ENCODE measurements at places on chromosomes 6 and 20. TPM values are rescaled to one million over a fixed set of nuclear protein-coding genes. Genes with fewer than 3 reads are reported as not detected.

The SCUBE3 gene
- total RNA-seq = 0.24 TPM

GRCh38 chr6:163775313-163775712 is 360.8 kb downstream of the QKI start:
- DNase-seq = no peak

The PNLDC1 gene
- not detected for total RNA-seq

- no peak for DNase-seq
Observed at GRCh38 chr6:89494131-89494793, 61.3 kb downstream of the ANKRD6 start.

GRCh38 chr20:35592339-35592974 is 23.2 kb upstream of the SPAG4 start:
- DNase-seq = no peak

DNA sequence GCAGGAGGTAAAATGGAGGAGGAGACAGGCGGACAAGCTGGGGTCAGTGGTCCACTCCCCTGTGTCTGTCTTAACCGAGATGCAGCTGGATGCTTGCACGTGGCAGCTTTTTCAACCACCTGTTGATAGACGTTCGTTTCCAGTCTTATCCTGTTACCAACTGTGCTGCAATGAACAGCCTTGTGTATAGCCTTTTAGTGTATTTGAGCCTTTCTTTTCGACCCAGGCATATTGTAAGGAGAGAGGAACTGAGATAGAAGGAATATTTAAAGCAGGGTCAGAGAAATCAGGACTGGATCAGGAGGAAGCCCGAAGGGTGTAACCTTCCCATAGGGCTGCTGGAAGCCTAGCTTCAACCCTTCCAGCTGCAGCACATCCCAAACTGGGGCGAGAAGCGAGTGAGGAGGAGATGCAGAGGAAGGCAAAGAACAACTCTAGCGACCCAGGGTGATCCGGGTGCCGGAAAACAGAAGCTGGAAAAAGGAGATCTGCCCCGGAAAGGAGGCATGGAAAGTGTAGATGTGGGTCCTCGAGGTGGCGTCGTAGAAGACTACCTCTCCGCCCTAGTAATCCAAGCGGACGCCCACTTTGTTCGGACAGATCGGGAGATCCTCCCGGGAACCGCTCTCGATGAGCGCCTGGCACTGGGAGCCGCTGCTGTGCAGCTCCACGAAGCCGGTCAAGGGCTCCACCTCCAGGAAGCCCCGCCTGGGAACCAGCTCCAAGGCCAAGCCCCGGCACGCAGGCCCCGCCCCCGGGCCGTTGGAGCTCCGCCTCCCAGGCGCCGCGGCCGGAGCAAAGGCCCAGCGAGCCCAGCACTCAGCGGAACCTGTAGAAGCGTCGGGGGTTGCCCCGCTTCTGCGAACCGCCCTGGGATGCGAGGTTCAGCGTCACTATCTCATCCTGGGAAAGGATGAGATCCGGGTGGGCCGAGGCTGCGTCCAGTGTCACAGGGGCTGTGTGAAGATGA is 11.2 kb downstream of the TRIM31 start:
- peak; percentile 67 for DNase-seq

GRCh38 chr6:139112561-139112960 is 22.3 kb upstream of the HECA start:
- DNase-seq = no peak

DNA sequence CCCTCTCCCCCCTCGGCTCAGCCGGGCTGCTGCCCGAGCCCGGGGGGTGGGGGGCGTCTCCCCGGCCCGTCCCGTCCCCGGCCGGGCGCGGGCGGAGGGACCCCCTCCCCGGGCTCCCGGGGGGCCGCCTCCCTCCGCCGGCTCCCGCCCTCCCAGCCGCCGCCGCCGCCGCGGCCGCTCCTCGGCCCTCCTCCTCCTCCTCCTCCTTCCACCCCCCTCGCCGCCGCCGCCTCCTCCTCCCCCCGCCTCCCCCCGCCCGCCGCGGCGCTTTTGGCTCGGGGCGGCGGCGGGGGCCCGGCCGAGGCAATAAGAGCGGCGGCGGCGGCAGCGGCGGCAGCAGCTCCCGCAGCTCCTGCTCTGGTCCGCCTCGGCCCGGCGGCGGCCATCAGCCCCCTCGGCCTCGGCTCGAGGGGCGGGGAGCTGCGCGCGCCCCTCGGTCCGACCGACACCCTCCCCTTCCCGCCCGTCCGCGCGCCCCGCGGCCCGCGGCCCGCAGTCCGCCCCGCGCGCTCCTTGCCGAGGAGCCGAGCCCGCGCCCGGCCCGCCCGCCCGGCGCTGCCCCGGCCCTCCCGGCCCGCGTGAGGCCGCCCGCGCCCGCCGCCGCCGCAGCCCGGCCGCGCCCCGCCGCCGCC is 38.7 kb downstream of the GNAS start:
- DNase-seq = peak; percentile 77

The SALL4 gene
- 55.8 TPM for total RNA-seq

- DNase-seq = no peak
Observed at GRCh38 chr6:92538926-92539325, 880.4 kb downstream of the EPHA7 start.

The BEND3 gene
- total RNA-seq = 6.9 TPM

GRCh38 chr6:49549691-49550491 is 577 bp upstream of the C6orf141 start:
- DNase-seq = no peak

The KCNG1 gene
- total RNA-seq = 0.85 TPM

The PRPH2 gene
- total RNA-seq = not detected

DNA sequence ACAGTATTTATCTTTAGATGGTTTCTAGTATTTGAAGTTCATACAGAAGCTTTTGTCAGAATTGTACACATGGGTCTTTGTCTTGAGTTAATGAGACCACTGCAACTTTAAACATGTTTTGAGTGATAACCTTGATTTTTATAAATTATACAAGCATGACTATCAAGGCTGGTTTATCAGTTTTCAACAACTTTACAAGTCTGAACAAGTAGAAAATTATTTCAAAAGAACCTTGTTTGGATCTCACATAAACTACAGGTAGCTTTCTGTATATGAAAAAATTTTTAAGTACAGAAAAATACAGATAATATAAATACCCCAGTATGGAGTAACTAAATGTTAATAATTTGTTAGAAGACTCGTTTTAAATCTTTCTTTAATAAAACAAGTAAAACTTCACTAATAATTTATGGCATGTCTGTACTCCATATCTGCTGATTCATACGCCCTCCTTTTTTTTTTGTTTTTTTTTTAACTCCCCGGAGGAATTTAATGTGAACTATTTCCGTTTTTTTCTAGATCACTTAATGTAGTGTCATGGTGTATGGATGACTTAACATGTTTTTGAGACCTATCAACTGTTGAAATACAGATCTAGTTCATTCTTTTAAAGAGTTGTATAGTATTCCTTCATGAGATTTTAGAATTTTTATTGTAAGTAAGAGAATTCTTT is 18.3 kb downstream of the VAPB start:
- DNase-seq = no peak

DNA sequence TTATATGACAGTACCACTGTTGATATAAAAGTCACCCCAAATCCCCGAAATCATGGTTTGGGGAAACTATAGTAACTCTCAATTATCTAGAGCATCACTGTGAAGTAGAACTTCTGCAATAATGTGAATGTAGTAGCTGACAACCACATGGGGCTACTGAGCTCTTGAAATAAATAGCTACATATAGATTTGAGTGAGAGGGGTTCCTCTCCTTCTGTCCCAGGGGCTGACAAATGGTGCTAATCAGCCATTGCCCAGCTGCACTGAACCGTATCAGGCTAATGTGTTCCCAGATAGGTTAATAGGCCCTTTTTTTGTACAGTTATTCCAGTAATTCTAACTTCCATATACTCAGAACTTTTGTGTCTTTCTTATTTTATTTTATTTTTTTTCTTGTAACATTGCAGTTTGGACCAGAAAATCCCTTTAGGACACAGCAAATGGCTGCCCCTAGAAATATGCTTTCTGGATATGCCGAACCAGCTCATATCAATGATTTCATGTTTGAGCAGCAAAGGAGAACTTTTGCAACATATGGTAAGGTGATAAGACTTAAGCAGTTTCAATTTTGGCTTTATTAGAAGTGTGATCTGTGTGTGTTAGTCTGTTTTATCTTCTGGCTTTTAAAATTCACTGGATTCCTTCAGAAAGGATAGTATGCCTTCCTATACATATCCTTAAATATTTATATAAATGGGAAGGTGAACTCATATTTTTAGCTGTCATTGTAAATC is 21.1 kb downstream of the CDC40 start:
- no peak for DNase-seq

- DNase-seq = peak; percentile 82
Observed at GRCh38 chr20:1313236-1313964, 15.5 kb downstream of the SDCBP2 start.

DNA sequence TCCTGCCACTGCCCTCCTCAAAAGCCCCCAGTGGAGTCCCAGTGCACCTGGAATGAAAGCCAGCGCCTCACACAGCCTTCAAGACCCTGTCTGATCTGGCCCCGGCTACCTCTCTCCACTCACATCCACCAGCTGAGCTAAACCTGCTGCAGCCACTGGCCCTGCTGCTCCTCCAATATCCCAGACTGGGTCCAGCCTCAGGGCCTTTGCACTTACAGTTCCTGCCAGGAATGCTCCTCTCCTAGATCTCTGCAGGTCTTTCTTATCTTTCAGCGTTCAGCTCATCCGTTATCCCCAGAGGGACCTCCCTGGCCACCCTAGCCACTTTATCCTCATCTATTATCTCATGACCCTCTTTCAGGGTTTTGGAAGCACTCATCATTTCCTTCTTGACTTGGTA is 68.8 kb downstream of the KCNB1 start:
- DNase-seq = no peak

The TIAM2 gene
- total RNA-seq = 8.4 TPM

DNA sequence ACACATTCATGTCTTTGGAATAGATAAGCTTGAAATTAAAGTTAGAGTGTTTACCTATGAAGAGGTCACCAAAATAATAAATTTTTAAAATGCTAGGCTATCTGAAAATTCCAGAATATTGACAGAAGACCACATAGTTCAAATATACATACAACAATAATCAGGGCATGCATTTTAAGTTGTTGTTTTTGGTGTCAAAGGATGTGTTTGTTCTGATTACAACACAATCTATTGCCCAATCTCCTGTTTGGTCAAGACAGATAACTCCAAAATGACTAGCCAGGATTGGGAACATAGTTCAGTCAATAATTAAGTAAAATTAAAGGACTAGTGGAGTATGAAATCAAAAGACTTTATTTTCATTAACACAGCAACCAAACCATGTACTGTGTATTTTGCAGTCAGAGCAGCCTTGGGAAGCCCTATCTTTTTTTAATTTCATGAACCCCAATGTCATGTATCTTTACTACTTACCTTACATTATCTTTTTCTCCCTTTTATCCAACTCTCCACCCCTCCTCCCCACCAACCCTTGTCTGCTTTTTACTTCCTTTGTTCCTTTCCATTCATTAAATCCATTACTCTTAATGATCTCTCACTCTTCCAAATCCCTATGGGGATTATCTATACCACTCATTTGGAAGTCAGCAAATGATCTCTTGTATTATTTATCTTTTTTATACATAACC is 111.2 kb downstream of the CDK19 start:
- DNase-seq = no peak

GRCh38 chr6:170035901-170036304 is 255.0 kb downstream of the DLL1 start:
- no peak for DNase-seq

DNA sequence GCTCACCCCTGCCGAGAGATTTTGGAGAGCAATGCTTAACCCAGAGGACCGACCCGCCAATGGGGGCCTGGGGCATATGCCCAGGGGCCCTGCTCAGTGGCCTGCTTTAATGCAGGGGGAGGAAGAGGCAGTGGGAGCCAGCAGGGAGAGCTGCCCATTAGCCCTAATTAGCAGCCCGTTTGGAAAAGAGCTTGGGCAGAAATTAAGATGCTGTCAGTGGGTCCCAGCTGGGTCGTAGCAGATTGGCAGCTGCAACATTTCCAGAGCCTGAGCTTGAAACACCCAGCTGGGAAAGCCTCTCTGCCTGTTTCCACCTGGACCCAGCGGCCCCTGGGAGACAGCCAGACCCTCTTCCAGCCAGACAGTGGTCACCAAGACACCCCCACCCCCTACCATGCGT is 39.5 kb downstream of the CD40 start:
- DNase-seq = no peak

GRCh38 chr6:147160593-147160992 is 43.6 kb upstream of the STXBP5 start:
- DNase-seq = no peak

DNA sequence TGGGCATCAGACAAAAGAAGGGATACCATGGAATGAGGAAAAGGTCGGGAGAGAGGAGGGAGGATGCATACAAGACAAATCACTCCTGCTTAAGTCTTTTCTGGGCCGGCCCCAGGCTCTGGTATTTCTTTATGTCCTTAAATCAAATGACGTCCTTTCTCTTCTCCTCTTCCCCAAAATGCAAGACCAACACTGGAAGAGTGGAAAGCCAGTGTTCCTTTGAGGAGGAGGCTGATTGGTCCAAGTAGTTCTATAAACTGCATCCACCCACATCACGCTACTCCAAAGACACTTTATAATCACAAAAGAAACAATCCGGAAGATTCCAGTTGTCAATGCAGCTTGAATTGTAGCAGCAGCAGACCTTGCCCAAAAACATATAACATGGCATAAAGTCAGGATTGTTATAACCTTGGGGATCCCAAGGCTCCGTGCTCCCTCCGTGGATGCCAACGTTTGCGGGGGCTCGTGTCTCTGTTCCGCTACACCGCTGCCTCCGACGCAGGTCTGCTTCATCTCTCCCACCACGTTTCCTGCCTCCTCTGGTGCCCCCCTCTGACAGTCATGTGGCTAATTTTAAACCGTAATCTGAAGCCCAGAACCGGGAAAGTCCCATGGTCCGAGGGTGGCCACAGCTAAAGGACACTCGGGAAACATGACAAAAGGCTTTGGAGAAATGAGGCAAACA is 47.1 kb downstream of the MCUR1 start:
- peak; percentile 2 for DNase-seq

GRCh38 chr20:4918473-4918872 is 82.8 kb downstream of the SLC23A2 start:
- no peak for DNase-seq

- DNase-seq = peak; percentile 43
Observed at GRCh38 chr20:37202267-37202943, 23.1 kb upstream of the MROH8 start.

GRCh38 chr6:134195164-134195906 is 122.6 kb downstream of the SGK1 start:
- no peak for DNase-seq

- no peak for DNase-seq
Observed at GRCh38 chr6:150090328-150090727, 21.4 kb upstream of the ULBP3 start.

DNA sequence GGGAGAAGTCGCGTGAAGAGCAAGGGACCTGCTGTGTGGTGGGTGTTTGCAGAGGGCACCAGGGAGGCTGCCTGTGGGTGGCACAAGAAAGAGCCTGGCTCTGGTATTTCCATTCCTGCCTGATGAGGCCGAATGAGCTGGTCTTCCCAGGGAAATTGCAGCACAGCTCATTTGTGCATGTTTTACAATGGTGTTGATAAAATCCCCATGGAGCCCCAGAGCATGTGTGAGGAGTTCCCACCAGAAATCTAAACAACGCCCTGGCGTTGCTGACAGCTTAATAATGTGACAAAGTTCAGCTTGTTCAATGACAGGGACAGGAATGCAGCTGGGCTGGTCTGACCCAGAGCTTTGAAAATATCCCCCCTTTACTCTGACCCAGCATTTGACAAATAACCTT is 135.5 kb downstream of the CLIC5 start:
- DNase-seq = no peak

GRCh38 chr20:17671011-17671410 is 11.0 kb downstream of the RRBP1 start:
- DNase-seq = no peak

- DNase-seq = no peak
Observed at GRCh38 chr6:43915986-43916923, 146.2 kb downstream of the VEGFA start.

GRCh38 chr6:89239338-89239737 is 22.2 kb upstream of the GABRR1 start:
- DNase-seq = no peak

Measured in G401 (cell line).